ENCODE measurements at places on chromosomes 6 and 20. TPM values are rescaled to one million over a fixed set of nuclear protein-coding genes. Genes with fewer than 3 reads are reported as not detected.

GRCh38 chr6:112287577-112288225 lies 33.3 kb upstream of the LAMA4 start:
- no peak for DNase-seq

DNA sequence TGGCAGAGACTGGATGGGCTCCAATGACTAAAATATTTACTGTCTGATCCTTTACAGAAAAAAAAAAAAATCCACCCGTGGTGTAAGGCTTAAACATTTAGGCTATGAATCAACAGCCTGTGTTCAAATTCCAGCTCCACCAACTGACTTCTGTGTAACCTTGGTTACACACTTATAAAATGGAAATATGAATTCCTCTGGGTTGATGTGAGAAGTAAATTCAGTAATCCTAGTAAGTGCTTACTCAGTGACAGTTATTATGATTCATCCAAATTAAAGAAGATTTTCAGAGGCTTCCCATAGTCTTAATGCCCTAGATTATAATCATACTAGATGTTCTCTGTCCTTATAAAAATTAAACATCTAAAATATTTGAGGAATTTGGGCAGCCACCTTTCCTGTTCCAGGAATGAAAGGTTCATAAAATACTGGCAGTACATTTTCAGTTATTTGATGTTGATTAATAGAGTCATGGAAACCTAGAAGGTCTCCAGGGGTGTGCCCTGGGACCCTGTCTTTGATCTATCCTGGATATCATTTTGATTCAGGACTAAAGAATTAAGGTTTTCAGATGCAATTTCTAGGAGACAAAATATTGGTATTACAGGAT lies 180.3 kb upstream of the ZNF217 start:
- no peak for DNase-seq

- no peak for DNase-seq
Measured at GRCh38 chr6:157728183-157728881, 94.7 kb upstream of the SNX9 start.

CLIC5 gene
- not detected for total RNA-seq

VWA7 gene
- 3.2 TPM for total RNA-seq
